ENCODE measurements at places on chromosomes 1 and 21.

- DNase-seq: no peak
These were observed 18.4 kb downstream of the MATN1 start for GRCh38 chr1:30704765-30705509.

DNA sequence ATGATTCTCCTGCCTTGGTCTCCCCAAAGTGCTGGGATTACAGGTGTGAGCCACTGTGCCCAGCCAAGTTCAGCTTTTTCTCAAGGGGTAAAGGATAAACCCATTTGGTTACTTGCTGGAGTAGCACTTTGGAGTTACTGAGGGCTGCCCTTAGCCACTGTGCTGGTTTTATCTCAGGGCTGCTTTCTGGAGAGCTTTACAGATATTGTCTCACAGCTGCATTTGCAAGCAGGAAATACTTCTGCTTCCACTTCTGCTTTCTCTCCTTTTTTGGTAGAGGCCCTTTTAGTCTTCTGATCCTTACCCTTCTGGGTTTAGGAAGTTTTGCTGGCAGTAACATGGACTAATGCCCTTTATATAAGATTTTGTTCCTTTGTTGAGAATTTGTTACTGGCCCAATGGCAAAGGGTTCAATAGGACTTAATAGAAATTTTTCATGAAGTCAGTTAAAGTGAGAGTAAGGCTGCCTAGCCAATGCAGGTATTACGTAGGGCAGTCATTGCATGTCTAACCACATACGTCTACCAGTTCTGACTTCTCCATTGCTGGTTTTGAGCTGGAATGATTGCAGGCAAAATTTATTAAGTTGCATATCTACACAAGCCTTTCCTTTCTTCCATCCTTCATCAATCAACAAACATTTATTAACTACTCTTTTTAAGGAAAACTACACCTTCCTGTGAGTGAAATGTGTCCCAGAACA, 24.4 kb downstream of the CAP1 start:
- DNase-seq: no peak

GRCh38 chr1:1527092-1527816, 13.2 kb downstream of the TMEM240 start:
- no peak for DNase-seq

- no peak for DNase-seq
These were observed 21.8 kb downstream of the ENAH start for GRCh38 chr1:225631021-225631663.

GRCh38 chr1:168234846-168235547, 9.2 kb downstream of the SFT2D2 start:
- DNase-seq: no peak

DNA sequence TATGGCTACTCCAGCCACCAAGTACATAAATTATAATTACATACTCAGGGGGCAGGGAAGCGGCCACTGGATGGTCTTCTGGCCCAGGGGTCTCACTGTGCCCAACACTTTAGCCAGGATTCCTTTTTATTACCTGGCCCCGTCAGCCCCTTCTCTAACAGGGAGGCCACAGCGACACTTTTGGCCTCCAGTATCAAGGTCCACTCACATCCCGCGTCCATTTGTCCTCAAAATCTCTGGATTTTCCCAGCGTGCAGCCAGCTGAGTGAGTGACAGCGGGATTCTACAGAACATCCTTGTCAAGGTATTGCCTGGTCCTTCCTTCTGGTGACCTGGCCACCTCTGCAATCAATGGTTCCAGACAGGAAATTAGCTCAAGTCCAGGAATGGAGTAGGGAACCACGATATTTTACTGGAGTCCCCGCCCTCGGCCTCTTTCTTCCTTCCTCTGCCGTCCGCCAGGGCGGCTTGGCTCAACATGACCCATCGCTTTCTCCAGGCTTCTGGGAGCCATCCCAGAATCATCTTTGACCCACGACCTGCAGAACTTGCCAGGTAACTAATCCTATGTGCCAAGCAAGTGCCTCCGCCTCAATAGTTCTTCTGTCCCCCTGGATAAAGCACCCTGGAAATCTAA, 2.7 kb upstream of the COL6A2 start:
- DNase-seq: no peak

DNA sequence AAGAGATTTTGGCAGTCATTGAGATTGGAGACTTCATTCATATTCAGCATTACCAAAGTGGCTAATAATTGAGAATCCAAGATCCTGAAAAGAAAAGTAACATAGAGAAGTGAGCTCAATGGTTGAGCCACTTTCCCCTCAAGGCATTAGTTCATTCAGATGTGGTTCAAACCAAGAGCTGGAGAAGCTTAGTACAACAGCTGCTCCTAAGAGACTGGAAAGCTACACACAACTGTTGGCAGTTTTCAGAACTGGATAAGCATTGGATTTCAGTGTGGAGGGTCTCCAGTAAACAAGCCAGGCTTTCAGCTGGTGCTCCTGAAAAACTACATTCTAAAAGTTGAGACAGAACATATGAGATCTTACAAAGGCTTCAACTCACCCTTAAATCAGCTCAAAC, 29.2 kb upstream of the CLDN8 start:
- DNase-seq: no peak

- DNase-seq: no peak
These were observed 1.7 kb upstream of the IKBKE start for GRCh38 chr1:206468571-206468970.

DNA sequence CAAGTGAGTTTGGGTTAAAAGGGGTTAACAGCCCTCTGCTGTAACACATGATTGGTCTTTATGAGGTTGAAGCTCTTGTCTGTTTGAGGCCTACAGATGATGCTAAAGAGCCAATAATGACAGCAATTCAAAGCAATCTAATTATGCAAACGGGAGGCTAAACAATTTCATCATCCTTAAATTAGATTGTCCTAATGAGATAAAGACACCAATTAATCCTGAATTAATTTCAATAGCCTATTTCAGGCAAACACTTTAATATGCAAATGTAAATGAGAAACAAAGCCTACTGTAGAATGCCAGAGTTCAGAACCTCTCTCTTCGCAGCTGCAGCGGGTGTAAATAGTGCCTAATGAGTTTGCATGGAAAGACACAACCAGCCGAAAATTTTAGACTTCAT, 504.7 kb upstream of the PBX1 start:
- no peak for DNase-seq
